DMS53 (cell line): ENCODE measurements at places on chromosomes 1 and 21.

DNA sequence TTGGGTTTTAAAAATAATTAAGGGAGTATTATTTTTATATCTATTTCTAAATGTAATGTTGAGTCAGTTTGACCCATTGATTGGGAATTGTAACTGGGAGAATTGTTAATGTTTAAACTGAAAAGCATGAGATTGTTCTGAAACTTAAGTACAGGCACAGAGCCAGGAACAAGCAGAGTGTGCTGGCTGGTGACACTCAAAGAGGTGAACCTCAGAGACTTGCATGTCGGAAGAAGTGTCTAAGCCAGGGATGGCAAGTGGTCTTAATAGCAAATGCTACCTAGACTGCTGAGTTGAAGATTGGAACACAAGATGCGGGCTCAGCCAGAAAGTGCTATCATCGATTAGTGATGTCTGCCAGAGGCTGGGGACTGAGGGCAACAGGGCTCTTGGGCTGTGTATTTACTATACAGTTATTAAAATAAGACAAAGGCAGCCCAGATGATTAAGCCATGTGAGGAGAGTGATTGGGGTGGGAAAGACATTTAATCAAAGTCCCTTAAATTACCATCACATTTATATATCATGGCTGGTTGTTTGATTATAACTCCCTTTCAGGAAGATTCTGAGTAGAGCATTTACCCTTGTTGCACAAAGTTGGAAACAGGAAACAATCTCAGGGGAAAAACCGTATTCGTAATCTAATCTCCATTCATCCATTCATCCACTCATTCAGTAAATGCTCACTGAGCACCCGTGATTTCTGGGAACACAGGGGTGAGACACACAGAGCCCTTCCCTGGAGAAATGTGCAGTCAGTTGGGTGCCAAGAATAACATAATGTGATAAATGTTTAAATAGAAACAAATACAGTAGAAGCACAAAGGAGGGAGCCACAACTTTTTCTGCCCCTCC is 42.8 kb downstream of the C8A start:
- no peak for DNase-seq

- no peak for DNase-seq
Observed at GRCh38 chr1:234769284-234769985, 159.5 kb upstream of the IRF2BP2 start.

DNA sequence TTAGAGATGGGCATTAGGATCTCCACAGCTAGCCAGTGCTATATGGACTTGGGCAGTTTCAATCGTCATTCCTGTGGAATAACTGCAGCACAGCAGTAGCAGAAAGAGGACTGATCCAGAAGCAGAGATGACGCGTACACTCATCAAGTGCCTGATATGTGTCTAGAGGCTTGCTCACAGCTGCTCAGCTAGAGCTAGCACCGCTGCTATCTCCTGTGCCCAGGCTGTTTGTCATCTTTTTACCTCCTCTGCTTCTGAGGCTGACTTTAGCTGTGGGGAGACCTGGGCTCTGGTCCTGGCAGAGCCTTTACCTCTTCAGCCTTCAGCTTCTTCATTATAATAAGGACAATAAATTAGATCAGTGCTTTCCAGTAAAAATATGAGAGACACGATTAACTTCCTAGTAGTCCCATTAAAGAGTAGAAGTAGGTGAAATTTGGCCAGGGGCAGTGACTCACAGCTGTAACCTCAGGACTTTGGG is 5.3 kb downstream of the TENT5C start:
- peak; percentile 33 for DNase-seq

DNA sequence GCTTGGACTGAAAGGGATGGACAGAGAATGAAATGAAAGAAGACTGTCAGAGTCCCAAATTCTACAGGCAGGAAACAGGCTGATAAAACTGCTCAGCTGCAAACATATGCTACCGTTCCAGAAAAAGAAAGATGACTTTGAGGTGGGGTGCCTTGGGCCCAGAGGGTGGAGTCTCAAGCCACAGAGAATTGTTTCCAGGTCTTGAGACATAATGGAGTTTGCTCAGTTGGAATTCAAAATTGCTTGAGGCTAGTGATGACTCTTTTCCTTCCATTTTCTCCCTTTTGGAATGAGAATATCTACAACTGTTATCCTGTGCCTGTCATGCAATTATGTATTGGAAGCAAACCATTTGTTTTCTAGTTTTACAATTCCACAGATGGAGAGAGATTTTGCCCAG is 23.6 kb upstream of the PSEN2 start:
- no peak for DNase-seq

GRCh38 chr1:178768423-178768822 is 43.4 kb downstream of the RALGPS2 start:
- peak; percentile 72 for DNase-seq

DNA sequence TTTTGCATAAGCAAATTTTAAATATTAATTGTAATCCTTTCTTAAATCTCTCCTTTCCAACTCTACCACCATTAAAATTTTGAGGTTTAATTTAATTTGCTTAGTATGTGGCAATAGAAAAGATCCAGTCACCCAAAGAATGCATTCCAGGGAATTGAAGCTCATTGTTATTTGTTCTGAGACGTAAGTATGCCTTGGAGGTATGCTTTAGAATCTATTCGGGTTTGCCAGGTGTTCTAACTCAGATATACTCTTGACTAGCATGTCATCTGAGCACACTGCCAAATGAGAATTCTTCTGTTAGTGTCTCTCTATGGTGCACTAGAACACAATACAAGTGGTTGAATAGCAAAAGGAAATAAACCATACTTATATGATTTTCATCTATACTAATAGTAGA is 813.6 kb upstream of the ADGRL2 start:
- no peak for DNase-seq

DNA sequence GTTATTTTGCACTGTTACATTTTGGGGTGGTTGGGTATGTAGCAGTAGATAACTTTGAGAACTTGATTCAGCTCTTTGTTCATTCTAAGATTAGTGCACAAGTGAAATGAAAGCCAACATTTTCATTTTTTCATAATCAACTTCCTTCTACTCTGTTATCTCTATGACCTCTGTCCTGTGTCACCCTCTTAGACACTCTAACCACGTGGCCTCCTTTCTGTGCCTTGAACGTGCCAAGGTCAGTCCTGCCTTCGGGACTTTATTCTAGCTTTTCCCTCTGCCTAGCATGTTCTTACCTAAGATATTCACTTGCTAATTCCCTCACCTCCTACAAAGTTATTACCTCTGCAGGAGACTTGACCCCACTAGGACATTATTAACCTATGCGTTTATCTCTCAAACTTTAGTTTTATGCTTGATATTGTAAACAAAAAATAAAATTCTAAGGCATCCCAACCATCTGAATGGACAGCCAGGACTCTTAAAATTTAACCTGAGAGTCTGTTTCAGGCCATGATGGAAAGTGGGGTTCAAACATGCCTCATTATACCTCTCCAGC is 19.2 kb upstream of the EDEM3 start:
- DNase-seq = no peak

- DNase-seq = no peak
Observed at GRCh38 chr1:41349361-41350054, 11.7 kb upstream of the FOXO6 start.

DNA sequence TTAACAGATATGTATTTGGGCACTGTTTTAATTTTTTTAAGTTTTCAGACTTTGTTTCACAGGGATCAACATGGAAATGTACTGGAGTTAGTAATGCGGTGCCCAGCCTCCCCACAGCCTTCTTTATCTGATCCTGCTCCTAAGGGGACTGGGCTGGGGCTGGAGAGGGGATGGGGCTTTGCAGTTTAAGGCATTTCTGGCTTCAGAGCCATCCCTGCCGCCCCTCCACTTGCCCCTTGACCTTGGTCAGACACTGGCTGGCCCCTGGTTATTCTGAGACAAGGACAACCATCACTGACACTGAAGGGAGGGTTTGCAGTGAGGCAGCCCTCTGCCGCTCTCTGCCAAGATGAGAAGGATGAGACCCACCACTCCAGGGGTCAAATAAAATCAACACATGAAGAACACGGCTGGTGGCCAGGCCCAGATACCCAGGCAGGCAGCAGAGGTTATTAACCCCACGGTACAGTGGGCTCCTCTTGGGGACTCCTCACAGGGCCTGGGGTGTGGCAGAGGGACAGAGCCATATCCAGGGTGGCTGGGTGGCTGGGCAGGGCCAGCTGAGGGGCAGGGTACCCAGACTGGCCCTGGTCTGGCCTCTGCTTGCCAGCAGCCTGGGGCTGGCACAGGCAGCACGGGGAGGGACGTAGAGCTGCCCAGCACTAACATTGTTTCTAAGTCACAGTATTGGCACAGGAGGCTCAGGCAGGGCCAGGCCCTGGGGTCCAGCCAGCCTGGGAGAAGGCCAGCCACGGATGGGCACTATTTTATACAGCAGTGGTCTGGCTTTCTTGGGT is 7.2 kb upstream of the UBE2U start:
- no peak for DNase-seq

DNA sequence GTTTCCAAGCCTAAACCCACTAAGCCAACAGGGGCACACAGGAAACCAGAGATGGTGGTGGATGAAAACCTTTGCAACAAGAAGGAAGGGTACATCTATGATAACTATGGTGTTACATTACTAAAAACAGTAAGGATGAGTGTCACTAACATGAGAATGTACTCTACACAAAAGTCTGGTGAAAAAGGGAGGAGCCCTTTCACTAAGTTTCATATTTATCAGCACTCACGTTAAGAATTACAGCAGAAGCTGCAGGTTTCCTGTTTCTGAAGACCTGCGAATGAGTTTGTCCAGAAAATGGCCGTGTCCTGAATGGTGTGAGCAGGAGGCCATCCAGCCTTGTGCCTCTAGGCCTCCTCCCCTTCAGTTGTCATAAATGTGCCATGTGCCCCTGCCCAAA is 17.8 kb downstream of the ABCG1 start:
- no peak for DNase-seq
